ENCODE measurements at places on chromosomes 3 and 15.

DNA sequence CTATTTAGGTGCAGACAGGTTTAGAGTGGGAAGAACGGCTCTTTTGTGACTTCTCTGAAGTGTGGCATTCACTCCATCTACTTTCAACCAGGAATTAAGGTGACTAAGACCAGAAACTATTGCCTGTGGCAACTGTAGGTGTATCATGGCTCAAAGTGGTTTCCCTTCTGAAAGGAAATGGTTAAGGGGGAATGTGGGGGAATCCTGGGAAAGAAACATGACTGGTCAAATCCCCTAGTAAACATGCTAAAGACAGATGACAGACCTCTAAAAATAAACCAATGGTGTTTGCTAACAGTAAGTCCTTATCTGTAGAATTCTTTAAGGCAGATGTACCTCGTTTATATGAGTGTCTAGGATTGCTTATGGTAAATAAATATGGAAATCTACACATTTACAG, 56.9 kb downstream of the MEGF11 start:
- DNase-seq: no peak

DNA sequence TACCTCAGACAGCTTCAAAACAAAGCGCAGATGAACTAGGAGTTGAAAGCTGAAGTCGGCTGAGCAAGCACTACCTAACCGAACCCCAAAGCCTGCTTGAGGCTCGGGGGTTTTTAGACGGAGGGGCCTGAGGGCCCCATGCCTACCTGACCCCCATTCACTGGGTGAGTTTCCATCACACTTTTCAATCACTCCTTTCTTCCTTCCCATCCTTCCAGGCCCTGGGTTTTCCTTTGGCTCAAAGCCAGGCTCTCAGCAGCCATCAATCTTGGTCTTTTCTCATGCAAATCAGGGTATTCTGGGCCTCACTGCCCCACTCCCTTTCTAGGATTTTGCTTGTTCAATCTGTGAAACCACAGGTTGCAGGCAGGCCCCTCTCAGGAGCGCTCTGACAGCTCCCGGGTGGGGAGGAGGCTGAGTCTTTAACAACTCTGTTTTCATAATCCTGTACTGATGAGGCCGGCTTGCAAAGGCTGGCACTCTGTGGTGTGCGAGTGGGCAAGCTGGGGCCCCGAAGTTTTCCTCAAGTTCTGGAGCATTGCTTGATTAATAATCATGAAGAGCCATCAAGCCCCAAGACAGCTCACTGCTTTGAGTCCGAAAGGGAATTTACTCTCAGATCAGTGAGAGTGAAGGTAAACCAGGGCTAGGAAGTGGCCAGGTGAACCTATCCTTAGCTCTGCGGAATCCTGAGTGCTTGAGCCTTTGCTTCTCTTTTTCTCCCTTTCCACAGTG, 97.6 kb downstream of the FRMD4B start:
- no peak for DNase-seq

DNA sequence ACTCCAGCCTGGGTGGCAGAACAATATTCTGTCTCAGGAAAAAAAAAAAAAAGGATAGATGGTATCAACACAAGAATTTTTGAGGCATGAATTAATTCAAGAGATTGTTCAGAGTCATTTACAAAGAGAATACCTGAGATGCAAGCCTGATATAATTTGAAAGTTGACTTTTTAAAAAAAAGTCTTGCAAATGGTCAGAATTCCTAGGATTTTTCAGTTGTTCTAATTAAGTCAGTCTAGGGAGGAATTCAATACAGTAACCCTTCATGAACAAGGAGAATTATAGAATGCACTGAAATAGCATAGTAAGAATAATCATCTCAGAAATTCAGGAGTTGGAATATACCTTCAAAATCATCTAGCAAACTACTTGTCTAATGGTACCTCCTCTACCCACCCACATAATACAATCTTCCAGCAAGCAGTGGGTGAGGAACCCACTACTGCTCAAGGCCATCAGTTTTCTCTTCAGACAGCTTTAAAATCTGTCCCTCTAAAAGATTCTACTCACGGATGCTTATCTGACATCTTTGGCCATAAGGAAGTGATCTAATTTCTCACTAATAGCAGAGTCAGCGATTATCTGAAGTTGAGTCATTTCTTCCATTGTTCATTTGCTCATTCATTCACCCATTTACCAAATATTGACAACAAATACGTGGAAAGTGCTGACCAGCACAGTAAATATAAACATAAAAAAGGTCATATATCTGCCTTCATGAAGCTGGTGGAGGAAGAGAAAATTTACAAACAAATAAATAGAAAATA, 159.6 kb downstream of the GREM1 start:
- DNase-seq: no peak

- DNase-seq: no peak
Observed at GRCh38 chr3:165206454-165207266, 10.5 kb upstream of the SLITRK3 start.

GRCh38 chr3:4001976-4002375, 202.7 kb downstream of the LRRN1 start:
- DNase-seq: no peak

DNA sequence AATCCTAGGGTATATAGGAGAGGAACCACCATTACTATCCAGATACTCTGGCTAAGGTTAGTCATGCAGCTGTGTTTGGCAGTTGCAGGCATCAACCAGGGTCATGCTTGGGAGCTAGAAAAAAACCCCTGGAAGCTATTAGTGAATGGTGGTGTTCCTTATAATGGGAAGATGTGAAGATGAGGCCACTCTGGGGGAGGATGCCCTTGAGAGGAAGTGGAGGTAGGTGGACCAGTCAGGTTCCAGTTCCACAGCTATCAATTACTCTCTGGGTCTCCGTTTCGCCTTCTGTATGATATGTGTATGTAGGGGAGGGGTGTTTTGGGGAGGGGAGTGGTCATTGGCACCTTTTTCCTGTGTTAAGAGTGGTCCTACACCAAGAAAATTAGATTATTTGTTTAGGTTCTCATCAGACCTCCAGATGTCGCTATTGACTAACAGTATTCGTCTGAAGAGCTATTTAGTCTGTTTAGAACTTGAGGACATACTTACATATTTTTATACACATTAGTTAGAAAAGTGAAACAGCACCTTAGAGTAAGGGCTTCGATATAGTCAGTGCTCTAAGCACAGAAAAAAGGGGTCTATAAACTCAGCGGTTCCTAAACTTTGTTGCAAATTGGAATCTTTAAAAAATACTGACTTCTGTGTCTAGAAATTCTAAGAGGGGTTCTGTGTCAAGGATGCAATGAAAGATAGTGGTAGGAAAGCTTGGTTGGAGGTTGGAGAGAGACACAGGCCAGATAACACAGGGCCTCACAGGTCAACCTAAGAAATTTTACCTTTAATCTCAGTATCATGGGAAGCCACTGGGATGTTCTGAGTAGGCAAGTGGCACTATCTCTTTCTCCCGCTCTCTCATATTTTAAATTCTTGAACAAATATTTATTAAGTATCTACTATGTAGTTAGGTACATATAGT, 9.1 kb upstream of the HPS3 start:
- no peak for DNase-seq

DNA sequence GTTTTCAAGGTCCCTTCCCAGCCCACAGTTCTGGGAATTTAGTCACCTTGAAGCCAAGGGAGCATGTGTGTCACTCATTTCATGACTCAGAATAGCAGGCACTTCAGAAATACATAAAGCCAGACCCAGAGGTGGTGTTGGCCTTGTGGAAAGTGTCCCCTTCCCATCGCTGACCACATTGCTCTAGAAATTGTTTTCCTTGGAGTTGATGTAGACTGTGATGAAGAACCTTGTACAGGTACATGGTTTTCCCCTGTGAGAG, 158.8 kb downstream of the SLCO3A1 start:
- no peak for DNase-seq

GRCh38 chr3:46261926-46262594, 19.8 kb downstream of the CCR3 start:
- DNase-seq: no peak

- DNase-seq: no peak
Observed at GRCh38 chr3:62755285-62755684, 119.9 kb downstream of the CADPS start.

DNA sequence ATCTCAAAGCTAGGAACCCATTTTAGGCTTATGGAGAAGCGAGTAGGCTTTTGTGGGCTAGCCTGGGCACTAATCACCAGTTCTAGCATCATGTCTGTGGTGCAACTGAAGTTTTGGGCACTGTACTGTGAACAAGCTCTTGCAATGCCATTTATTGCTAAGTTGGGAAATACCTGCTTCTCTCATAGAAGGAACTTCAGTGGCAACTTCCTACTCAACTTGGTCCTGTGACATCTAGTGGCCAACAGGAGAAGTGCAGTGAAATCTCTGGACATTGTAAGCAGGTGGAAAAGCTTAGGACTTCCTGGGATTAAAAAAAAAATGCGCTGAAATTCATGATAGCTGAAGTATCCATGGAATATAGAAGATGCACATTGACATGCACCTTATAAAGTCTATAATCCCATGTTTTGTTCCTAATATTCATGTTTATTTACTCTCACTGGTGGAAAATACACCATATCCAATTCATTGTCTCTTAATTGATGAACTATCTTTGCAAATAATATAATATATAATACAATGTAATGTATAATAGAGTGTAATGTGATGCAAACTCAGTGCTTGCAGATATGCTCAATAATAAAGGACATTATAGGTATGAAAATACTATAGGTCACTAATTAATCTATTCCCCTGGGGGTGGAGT, 6.5 kb upstream of the ALDH1A3 start:
- no peak for DNase-seq

GRCh38 chr3:66048051-66048395, 9.3 kb upstream of the MAGI1 start:
- no peak for DNase-seq

DNA sequence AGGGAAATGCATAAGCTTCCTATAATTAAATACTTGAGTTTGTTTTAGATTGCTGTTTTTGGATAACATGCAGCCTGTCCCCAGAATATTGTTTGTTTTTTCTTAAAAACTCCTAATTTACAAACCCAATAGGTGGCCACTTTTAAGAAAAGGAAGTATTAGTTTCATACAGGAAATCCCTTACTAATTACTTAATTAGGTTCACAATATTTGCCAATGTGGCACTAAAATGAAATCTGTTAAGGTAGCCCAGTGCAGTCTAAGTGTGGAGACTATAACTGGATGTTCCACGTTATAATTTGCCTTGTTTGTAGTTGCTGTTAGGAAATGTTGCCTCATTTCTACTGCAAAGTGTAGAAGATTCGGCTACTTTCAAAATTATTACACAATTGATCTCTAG, 195.8 kb downstream of the BBX start:
- no peak for DNase-seq

DNA sequence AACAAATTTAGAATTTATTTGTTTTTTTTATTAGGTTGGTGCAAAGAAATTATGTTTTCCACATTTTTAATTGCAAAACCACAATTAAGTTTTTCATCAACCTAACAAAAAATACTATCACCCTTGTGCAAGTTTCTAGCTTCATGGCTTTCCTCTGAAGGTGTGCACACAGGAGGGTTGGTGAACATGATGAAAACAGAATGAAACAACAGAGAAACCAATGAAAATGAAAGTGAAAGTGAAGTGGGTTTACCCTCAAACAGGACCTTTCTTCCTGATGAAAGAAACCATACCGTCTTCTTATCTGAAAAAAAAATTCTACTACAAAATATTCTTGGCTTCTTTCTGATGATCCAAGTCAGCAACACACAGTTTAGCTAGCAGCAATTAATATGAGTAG, 71.9 kb upstream of the FEZF2 start:
- DNase-seq: no peak

- no peak for DNase-seq
Observed at GRCh38 chr3:56878074-56878473, 76.3 kb upstream of the ARHGEF3 start.

GRCh38 chr15:70605606-70606410, 157.6 kb downstream of the UACA start:
- DNase-seq: no peak

DNA sequence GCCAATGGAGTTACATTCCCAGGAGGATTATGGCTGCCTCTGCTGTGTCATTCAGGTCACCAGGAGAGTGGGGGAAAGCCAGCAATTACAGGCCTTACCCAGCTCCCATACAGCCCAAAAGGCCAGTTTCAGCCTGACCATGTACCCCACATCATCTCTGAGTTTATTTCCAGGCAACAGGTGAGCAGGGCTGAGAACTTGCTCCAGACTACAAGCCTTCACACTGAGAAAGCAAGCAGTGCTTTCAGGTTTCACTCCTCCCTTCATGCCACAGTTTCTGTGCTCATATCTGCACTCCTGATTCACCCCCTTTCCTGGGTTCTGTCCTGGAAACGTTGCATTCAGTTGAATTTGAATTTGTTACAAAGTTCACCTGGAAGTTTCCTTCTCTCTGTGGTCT, 68.1 kb upstream of the ABI3BP start:
- no peak for DNase-seq

DNA sequence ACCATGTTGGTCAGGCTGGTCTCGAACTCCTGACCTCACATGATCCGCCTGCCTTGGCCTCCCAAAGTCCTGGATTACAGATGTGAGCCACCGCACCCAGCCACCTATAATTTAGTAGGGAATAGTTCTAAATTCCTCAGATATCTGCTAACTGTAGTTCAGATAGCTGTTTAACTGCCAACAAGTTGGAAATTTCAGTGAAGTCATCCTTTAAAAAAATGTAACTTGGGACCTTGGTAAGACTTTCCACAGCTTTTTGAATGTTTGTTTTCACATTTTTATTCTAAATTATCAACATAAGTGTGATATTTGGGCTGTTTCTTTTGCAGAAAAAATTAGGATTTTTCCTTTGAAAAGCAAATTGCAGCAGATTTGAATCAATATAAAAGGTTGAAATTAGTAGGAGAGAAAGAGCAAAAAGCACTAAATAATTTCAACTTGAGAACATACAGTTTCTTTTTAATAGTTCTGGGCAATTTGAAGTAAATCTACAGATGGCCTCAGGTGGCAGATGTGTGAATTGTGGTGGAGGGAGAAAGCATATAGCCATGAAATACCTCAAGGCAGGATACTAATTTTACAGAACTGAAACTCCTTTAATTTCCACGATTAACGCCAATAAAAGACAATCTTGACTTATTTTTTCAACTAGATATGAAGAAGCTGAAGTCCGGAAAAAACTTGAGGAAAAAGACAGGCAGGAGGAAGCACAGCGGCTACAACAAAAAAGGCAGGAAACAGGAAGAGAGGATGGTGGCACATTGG, 34.3 kb downstream of the USP8 start:
- no peak for DNase-seq

- no peak for DNase-seq
Observed at GRCh38 chr3:146160321-146160963, 542 bp downstream of the PLOD2 start.

- DNase-seq: no peak
Observed at GRCh38 chr3:159904911-159905310, 83.7 kb upstream of the IL12A start.

- DNase-seq: no peak
Observed at GRCh38 chr3:31671451-31671850, 138.7 kb downstream of the STT3B start.

DNA sequence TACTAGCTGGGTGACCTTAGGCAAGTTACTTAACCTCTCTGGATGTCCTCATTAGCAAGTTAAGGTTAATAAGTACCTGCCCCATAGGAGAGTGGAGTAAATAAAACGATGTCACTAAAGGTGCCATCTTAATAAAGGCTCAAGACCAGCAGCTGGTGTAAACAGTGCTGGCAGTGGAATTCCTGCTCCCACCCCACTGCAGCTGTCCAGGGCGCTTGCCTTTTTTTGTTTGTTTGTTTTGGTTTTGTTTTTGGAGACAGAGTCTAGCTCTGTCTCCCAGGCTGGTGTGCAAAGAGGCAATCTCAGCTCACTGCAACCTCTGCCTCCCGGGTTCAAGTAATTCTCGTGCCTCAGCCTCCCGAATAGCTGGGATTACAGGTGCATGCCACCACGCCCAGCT, 28.9 kb downstream of the IDH3A start:
- DNase-seq: no peak

- DNase-seq: no peak
Observed at GRCh38 chr3:73520931-73521461, 103.7 kb downstream of the PDZRN3 start.

Data from stimulated activated CD8-positive, alpha-beta memory T cell treated with anti-CD3 and anti-CD28 coated beads, Interleukin-4, amount 100 ng/mL, for 1 hour (primary cell).